DMS53 (cell line): ENCODE measurements at places on chromosomes 12 and 14.
A peak's percentile ranks its signal among the peaks of the same experiment; 100 is the strongest.

DNA sequence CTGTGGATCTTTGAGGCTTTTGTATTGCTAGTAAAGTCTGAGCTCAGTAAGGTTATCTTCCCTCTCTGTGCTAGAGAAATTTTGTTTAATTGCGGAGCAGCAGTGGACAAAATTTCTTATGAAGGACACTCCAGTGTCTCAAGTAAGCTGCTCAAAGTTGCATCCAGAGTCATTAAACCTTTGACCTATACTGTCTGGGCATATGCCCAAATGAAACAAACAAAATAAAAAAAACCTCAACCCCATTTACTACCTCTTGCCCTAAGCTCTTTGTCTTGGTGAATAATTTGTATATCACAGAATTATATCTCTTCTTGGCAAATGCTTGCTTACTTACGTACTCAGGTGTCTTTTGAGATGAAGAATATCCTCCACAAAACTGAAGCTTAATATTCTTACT, 465.2 kb downstream of the SOX5 start:
- no peak for DNase-seq

DNA sequence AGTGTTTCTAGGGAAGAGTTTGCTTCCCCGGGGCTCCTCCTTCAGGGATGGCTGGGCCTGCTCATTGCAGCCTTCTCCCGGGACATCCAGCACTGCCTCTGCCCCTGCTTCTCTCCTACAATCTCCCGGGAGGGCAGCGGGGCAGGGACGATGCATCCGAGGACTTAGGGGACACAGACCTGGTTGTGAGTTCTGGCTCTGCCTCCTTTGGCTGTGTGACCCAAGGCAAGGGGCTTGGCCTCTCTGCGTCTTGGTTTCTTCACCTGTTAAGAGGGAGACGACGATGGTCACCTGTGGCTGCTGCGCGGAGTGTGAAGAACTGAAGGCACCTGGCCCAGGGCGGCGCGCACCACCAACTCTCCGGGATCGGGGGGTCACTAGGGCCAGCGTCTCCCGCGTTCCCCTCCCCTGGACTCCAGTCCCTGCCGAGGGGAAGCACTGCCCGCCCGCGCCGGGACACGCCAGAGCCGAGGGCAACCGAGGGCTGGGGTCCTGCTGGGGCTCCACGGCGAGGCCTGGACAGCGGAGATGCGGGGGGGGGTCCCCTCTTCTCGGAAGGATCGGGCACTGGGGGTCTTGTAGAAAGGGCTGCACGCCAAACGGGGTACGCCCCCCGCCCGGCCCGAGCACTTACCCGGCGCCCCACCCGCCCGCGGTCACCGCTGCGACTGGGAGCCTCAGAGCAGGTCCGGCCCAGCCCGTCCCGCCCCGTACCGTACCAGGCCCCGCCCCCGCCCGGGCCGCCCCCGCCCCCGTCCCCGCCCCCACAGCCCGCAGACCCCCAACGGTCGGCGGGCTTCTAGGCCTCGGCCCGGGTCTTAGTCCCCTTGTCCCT, at the start of gene HVCN1:
Gene HVCN1 (minus strand): TSS at position 670 of the 835 bp plus-strand sequence. CDS start 5,870 bp downstream, outside the sequence.
- peak; percentile 56 for DNase-seq

GRCh38 chr14:69093631-69094421, 59.1 kb downstream of the DCAF5 start:
- peak; percentile 2 for DNase-seq

DNA sequence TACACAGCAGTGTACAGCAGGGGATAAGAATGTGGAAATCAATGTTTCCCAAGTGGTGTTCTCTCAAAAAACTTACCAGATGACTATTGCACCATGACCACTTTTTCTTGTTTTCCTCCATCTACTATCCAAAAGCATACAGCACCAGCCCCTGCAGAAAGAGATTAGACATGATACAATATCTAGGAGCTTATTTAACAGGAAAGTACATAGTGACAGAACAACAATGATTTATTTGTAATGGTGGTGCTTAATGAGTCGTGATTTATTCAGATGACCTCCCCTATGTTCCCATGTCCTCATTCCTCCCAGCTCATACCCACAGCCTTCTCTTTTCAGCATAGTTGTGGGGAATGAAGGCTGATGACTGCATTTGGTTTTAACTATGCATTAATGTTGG, 413.6 kb downstream of the BTG1 start:
- no peak for DNase-seq

- no peak for DNase-seq
These were observed 69.3 kb downstream of the RIMBP2 start for GRCh38 chr12:130646716-130647370.

- DNase-seq: no peak
These were observed 46.0 kb downstream of the KCNK13 start for GRCh38 chr14:90107789-90108188.

DNA sequence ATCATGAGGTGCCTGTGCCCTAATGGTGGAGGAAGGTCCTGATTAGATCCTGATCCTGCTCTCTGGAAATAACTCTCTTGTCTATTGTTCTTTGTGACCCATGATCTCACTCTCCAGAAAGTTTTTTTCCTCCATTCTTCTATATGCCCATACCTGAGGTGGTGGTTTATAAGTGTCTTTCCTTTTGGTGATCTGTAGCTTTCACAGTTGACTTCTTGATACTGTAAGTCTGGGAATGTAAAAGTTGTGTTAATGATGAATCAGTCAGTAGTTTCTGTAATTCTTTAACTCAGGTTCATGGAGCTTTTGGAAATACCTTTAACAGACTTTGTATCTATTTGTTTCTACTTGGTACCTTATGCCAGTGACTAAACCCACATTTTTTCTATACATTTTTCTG, 444.0 kb upstream of the FLRT2 start:
- no peak for DNase-seq

DNA sequence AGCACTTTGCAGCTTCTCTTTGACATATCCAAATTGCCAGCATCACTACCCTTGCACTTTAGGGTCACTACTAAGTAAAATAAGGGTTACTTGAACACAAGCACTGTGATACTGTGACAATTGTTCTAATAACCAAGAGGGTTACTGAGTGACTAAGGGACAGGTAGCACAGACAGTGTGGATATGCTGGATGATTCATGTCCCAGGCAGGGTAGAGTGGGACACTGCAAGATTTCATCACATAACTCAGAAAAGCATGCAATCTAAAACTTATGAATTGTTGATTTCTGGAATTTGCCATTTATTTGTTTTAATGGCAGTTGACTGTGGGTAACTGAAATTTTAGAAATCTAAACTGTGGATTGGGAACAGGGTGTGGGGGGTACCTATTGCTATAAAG, 218.8 kb downstream of the KITLG start:
- no peak for DNase-seq

DNA sequence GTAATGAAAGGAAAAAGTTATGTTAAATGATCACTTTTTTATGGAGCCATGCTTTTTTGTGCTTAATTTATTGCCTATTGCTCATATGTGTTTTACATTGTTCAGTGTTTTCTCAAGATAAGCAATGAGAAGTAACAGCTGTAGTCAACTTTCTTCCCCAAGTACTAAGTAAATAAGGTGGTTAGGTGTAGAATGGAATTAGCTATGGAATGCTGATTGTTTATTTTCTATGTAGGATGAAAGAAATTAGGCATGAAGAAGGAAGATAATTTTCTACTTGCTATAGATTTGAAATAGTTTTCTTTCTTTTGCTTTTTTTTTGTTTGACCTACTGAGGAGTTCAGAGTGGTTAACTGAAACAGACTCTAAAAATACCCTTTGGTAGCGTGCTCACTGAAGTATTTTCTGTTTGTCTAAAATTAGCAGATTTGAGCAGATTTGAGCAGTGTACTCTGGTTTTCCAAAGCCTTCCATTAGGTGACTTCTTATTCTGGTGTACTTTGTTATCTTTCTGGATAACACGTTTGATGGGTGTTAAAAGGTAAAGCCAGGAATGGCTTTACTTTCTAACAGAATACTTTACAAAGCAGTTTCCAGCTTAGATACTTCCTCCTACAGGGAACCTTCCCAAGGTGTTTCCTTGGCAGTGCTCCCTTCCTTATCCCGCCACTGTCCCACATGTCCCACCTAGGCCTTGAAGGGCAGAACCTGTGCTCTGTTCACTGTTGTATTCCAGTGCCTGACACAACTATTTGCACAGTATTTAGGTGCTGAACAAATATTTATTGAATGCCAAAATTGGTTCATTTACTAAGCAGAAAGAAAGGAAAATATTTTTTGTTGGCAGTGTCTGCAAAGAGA, 56.0 kb downstream of the RASSF3 start:
- DNase-seq: peak; percentile 54

DNA sequence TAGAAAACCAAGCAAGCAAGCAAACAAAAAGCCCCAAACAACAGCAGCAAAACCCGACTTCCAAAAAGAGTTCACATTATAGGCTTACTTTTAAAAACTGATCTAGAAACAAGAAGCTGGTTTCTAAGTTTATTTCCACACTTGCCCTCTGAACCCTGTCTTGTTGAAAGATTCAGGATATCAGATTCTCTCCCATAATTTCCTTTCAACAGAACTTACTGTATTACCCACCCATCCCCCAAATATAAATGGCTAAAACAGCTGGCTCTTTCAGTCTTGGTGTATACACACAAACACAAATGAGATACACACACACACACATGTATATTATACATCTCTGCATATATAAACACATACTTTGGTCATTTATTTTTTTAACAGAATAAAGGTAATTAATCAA, 460.9 kb downstream of the ZFP36L1 start:
- DNase-seq: no peak

- no peak for DNase-seq
These were observed 42.9 kb downstream of the CMAS start for GRCh38 chr12:22088886-22089285.

GRCh38 chr12:673849-674248, 10.6 kb upstream of the NINJ2 start:
- DNase-seq: no peak

DNA sequence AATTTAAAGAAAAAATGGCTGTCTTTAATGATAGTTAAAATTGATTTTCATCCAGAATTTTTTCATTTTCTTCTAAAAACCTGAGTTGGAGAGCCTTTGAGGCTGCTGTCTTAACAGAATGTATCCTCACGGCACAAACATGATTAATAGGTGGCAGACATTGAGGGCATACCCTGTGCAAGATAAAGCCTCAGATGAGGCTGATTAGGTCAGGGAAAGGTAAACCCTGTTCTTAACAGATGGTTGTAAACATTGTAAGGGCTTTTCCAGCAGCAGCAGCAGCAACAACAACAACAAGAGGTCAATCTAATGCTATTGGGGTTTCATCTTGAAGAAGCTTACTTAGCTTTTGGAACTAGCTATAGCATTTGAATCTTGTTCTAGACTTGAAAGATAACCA, 17.4 kb downstream of the GNG2 start:
- DNase-seq: no peak

GRCh38 chr12:77104286-77104685, 38.9 kb upstream of the E2F7 start:
- DNase-seq: no peak

DNA sequence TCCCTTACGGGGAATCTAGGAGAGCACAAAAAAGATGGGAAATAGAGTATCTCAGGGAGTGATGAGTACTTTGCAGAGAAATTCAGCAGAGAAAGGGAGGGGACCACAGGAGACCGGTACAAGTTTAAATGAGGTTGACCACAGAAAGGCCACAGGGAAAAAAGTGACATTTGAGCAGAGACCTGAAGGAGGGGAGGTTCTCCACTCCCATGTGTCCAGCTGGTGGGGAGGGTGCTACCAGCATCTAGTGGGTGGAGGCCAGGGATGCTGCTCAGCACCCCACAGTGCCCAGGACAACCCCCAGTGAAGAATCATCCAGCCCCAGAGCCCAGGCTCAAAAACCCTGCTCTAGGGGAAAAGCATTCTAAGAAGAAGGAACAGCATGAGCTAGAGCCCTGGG, 34.6 kb downstream of the TESC start:
- no peak for DNase-seq

DNA sequence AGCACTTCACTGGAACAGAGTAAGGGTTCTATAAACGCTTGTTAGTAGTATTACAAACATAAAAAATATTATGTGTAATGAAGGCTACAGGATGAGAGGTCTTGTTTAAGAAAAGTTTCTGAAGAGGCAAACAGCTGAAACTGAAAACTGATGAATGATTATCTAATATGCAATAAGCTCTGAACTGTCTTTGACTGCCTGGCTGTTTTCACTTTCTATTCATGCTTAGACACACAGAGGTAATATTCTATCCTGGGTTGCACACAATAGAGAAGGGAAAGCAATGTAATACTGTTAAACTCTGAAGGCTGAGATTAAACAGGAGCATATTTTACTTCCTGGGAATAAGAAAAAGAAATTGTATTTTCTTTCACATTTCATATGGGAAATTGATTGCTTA, 251.3 kb downstream of the ALX1 start:
- no peak for DNase-seq

GRCh38 chr14:56807386-56808109, 2.7 kb downstream of the OTX2 start:
- DNase-seq: no peak

- DNase-seq: no peak
These were observed 414.0 kb upstream of the ATP2B1 start for GRCh38 chr12:90122681-90123080.

- peak; percentile 20 for DNase-seq
These were observed 63.9 kb upstream of the MAP1LC3B2 start for GRCh38 chr12:116495260-116495659.

- DNase-seq: peak; percentile 78
These were observed 79.2 kb upstream of the BTG1 start for GRCh38 chr12:92224685-92225331.

DNA sequence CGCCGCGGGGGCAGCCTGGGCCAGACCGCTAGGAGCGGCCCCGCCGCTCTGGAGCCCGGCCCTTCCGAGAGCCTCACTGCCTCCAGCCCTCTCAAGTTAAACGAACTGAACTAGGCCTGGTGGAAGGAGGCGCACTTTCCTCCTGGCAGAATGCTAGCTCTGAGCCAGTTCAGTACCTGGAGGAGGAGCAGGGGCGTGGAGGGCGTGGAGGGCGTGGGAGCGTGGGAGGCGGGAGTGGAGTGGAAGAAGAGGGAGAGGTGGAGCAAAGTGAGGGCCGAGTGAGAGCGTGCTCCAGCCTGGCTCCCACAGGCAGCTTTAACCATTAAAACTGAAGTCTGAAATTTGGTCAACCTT, 5.3 kb downstream of the LTB4R start:
- DNase-seq: no peak

GRCh38 chr12:66679461-66680084, 697 bp upstream of the GRIP1 start:
- DNase-seq: no peak

- no peak for DNase-seq
These were observed 7.0 kb downstream of the BTG1 start for GRCh38 chr12:92138626-92139025.

DNA sequence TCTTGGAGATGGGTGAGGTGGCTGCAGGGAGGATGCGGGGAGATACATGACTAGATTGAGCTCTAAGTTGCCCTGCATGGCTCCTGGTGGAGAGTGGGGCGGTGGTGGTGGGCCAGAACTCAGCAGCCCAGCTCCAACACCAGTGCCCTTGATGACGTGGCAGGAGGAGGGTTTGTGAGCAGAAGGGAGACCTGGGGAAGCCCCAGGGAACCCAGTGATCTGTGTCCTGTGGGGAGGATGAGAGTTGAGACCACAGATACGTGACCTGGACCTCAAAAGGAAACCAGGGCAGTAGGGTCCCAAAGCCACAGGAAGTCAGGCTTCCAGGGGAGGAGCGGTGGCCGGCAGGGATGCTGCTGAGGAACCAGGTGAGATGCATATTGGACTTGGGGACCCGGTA, 989.1 kb upstream of the TMEM132C start:
- DNase-seq: no peak

- DNase-seq: peak; percentile 86
These were observed at the start of gene SLC8A3 for GRCh38 chr14:70188659-70189455. SLC8A3 (minus strand) TSS chr14:70188951; CDS start chr14:70168422, 20,529 bp downstream.

GRCh38 chr14:22131749-22132476, 457.1 kb downstream of the DAD1 start:
- peak; percentile 50 for DNase-seq
